ENCODE measurements at places on chromosomes 4 and X.
A peak's percentile ranks its signal among the peaks of the same experiment; 100 is the strongest.

GRCh38 chrX:133813971-133814370 is 171.4 kb downstream of the GPC3 start:
- DNase-seq: no peak

- no peak for DNase-seq
Measured at GRCh38 chr4:59695355-59696053, 1504.6 kb upstream of the ADGRL3 start.

- DNase-seq: no peak
Measured at GRCh38 chr4:5788144-5788543, 77.1 kb downstream of the EVC start.

- DNase-seq: peak; percentile 72
Measured at GRCh38 chr4:74996996-74997395, 64.1 kb downstream of the PARM1 start.

GRCh38 chr4:154506253-154506652 is 14.7 kb upstream of the DCHS2 start:
- peak; percentile 57 for DNase-seq

- DNase-seq: no peak
Measured at GRCh38 chrX:20477836-20478524, 211.3 kb upstream of the RPS6KA3 start.

DNA sequence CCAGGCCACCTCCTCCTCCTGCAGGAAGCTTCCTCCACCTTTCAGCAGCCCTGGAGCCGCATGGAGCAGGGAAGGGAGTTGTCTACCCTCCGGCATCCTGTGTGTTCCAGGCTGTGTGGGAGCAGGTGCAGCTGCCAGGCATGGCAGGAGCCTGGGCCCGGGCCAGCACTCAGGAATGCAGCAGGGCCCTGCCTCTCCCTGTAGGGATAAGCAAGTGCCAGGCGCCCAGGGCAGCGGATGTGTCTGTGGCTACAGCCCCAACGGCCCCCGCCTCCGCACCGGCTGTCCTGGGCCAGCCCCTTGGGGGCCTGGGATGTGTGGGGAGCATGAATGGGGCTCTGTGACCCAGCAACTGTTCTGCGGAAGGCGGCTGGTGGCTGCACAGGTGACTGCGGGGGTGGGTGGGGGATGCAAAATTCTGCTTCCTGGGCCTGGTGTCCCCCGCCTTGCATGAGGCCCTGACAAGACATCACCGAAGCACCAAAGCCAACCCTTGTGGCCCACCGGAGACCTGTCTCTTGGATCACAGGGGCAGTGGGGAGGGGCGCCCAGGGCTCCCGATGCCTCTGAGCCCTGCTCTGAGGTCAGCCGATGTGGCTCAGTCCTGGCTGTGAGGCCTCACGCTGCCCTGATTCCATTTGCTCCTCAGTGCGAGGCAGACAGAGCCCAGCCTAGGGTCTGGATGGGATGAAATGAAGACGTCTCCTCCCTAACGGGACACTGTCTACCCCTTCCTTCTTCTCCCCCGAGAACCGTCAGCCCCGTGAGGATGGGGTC is 1.4 kb upstream of the DOK7 start:
- DNase-seq: peak; percentile 57

DNA sequence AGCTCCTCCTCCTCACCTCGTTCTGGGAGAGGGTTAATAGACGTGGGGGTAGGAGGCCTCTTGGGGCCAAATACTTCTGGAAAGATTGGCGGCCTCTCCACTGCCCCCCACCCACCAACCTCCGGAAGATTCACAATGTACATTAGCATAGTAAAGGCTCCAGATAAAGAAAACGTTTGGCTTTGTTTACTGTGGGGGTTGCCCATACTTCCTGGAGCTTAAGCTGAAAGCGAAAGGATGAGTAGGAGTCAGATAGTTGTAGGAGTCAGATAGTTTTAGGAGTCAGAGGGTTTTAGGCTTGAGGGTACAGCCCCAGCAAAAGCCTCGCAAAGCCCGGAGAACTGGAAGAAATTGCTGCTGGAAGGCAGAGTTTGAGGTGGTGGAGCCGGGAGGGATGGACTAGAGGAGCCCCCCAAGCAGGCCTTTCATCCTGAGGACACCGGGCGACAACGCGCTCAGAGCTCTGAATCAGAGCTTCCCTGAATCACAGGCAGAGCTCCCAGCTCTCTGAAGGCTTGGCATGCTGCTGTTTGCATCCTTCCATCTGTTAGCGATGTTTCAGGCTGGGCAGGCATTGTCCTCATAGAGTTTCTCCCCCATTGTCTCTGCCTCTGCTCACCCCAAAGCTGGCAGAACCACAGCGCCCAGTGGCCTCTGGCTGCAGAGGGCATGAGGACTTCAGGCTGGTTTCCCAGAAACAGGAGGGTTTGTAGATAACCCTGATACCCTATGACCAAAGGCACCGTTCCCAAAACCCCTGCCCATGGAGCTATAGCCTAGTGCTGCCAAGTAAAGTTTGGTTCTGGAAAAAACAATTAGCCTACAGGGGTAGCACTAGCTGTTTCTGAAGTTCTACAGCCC is 280.7 kb downstream of the BCOR start:
- DNase-seq: no peak

- DNase-seq: no peak
Measured at GRCh38 chr4:185822791-185823190, 10.8 kb upstream of the SORBS2 start.

DNA sequence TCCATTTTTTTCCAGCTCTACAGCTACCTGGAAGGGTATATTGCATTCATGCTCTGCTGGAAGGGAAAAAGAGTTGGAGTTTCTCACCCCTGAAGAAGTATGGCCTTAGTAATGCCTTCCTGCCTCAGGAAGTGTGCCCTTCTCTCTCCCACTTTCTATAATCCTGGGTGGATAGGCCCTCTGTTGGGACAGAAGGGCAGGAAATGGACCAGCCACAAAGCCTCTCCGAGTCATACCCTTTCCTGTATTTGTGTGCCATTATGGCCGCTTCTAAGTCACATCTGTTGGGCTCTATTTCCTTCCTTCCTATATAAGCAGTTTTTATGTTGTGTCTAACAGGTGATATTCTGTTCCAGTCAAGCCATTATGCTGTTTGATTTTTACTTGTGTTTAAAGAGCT is 74.8 kb upstream of the SMARCA5 start:
- peak; percentile 5 for DNase-seq

DNA sequence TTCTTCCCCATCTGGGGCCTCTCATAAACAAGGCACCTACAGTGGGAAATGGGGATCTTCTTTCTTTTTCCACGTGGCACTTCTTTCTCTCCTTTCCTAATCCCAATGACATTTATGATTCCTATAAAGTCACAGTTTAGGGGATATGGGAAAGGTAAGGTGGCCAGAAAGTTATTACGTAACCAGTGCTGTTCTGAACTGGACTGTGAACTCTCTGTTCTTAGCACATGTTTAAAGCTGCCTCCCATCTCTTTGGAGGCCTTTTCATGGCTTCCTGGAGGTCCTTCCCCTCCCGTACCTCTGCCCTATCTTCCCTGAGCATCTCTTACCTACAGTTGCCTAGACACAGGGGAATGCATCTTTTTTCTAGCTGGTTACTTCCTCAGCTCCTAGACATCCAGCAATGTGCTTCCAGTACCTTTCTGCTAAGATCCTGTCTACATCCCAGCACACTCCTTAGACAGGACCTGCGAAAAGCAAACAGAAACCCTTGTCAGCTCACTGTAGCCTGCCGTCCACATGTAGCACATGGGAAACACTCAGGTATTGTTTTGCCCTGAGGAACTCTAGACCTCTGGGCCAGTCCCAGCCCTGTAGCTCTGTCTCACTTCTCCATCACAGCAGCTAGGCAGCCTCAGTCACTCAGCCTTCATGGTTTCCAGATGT is 195.4 kb downstream of the NWD2 start:
- DNase-seq: no peak

DNA sequence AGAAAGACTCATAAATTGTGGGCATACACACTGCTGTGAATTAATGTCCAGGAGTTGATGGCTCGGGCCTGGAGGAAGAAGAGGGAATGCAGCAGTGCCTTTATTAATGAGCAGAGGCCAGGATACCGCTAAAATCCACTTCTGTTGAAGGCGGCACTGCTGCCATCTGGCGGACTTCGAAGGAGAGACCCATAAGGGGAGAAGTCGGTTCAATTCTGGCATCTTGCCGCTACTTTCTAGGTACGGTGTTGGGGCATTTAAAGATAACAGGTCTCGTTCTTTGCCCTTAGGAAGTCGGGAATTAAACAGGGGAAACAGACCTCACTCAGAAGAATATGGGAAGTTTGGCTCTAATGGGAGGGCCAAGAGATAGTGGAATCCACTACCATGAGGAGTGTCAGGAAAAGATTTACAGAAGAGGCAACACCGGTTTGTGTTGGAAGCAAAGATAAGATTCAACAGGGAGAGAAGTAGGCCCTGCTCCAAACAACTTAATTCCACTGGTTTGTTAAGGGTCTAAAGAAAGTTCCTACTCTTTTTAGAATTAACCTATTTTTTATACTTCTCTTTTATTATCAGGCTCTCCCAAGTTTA is 133.6 kb upstream of the GIMD1 start:
- peak; percentile 44 for DNase-seq

- no peak for DNase-seq
Measured at GRCh38 chr4:147326591-147326990, 154.3 kb upstream of the EDNRA start.

- peak; percentile 85 for DNase-seq
Measured at GRCh38 chr4:6991771-6992557, 51.2 kb upstream of the TADA2B start.

DNA sequence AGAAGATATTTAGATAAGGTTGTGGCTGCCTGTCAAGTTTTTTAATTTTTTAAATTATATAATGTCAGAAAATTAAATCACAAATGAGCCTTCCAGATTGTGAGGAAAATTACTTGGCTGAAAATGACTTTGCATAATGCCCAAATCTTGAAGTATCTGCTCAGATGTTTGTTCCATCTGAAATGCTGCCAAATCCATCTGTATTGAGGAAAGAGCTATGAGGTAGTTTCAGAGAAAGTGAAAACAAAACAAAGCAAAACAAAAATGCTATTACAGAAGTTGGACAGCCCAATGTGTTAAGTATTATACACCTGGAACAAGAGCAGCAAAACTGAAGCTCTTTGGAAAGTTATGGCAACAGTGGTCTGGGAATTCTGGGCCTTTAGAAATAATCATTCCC is 23.3 kb upstream of the GUCY1B1 start:
- no peak for DNase-seq

GRCh38 chrX:104172121-104172520 is 5.9 kb downstream of the FAM199X start:
- DNase-seq: no peak

- no peak for DNase-seq
Measured at GRCh38 chr4:112842513-112842912, 205.6 kb downstream of the LARP7 start.

GRCh38 chr4:31678356-31678755 is 958.2 kb downstream of the PCDH7 start:
- DNase-seq: no peak

DNA sequence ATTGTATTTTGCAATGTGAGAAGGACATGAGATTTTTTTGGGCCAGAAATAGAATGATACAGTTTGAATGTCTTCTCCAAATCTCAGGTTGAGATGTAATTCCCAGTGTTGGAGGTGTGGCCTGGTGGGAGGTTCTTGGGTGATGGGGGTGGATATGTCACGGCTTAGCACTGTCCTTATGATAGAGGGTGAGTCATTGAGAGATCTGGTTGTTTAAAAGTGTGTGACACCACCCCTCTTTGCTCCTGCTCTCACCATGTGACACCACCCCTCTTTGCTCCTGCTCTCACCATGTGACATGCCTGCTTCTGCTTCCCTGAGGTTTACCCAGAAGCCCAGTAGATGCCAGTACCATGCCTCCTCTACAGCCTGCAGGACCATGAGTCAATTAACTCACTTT is 1226.9 kb downstream of the PCDH7 start:
- peak; percentile 21 for DNase-seq

GRCh38 chr4:20512033-20512792 is 188.0 kb upstream of the PACRGL start:
- peak; percentile 87 for DNase-seq

DNA sequence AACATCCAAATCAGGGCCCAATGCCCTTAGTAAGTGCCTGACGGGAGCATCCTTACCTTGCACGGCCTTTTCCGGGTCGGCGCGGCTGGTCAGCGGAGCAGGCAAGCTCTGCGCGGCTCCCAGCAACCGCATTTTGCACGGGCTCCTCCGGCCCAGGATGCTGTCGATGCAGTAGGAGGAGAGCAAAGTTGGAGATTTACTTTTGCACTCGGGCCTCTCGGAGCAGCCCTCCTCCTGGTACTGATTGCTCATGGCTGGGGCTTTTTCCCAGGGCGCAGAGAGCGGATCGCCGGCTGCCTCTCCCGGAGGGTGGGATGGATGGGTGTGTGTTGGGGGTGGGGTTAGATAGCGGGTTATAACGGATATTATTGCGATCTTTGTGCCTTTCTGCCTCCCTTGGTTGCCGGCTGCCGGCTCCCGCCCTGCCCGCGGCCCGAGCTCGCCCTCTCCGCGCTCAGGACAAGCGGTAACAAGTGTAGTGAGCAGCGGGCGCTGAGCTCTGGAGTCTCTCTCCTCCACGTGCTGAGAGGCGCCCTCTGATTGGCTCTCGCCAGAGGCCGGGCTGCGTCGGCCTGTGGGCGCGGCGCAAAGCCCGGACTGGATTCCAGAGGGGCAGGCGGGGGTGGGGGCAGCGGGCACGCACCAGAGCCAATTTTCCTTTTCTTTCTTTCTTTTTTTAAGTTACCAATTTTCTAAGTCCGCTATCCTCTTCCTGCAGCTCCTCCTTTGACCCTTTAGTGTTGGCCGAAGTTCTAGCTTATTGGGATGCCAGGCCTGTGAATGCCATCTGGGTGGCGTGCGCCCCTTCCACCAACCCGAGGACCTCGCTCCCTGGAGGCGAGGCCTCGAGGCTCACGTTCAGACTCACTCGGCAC is at the start of gene ARX:
Gene ARX, minus strand, starts transcription at position 480 of the 875 bp plus-strand sequence. Its CDS starts 228 bp downstream, at position 252.
- peak; percentile 47 for DNase-seq

- DNase-seq: no peak
Measured at GRCh38 chrX:119643696-119644095, 37.5 kb upstream of the NKRF start.

DNA sequence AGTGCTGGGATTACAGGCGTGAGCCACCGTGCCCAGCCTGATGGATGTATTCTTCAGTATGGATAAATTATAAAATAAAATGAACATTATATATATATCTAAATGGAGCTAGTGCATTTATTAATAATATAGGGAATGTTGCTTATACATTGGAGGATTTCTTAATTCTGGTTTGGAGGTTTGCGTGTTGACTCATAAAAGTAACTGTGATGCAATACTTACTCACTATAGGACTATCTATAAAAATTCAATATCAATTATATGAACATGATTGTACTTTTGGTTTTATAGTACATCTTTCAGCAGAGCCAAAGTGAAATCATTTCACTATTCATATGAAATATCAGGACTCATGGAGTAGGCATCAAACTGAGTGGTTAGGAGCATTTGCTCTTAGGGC is 3.2 kb upstream of the AREG start:
- peak; percentile 76 for DNase-seq

- DNase-seq: peak; percentile 94
Measured at GRCh38 chr4:139740531-139741041, 75.0 kb downstream of the MGST2 start.

GRCh38 chr4:40199999-40200874 is 3.4 kb downstream of the RHOH start:
- DNase-seq: no peak

Measured in bronchial epithelial cell (primary cell).